ENCODE measurements at places on chromosomes 2 and 18. TPM values are rescaled to one million over a fixed set of nuclear protein-coding genes. Genes with fewer than 3 reads are reported as not detected.

DNA sequence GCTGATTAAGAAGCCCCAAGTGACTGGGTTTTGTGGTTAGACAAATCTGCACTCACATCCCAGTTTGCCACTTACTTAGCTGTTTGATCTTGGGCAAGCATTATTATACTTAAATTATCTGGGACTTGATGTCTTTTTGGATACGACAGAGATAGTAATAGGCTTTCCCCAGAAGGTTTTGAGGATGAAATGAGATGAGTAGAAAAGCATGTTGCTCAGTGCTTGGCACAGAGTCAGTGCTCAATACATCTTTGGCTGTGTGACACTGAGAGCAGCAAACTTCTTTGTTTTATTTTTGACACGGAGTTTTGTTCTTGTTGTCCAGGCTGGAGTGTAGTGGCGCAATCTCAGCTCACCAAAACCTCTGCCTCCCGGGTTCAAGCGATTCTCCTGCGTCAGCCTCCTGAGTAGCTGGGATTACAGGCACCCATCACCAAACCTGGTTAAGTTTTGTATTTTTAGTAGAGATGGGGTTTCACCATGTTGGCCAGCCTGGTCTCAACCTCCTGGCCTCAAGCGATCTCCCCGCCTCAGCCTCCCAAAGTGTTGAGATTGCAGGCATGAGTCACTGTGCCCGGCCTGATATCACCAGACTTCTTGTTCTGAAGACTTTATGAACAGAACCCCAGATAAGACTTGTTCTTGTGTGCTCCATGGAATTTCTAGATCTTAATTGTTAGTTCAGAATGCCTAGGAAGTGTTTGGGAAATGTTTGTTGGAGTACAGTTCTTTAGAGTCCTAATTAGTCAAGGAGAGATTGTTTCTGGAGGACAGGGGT lies 521.2 kb downstream of the SLC4A3 start:
- no peak overlapping the region for H3K4me3 ChIP-seq
- H3K36me3 ChIP-seq = no peaks in the 10 kb centered on the region
- no peaks in the 10 kb centered on the region for H3K27me3 ChIP-seq
- no peak for DNase-seq
- H3K4me1 ChIP-seq = no peaks in the 10 kb centered on the region

DNA sequence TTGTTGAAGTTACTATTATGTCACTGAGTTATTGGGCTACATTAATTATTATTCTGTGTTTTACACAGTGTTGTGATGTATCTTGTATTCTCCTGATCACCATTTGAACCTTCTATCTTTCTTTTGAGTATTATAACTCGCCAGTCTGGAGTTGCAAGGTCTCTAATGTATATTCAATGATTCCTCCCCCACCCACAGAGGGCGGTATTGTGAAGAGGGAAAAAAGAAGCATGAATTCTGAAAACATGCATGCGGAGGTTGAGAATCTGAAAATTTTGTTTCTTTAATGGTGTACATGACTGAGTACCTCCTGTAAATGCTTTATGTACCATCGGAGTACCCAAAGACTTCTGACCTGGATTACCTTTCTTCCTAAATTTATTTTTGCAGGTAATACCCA lies 266.6 kb downstream of the NR4A2 start:
- H3K36me3 ChIP-seq = no peaks in the 10 kb centered on the region
- no peak for DNase-seq
- no peak overlapping the region for H3K27ac ChIP-seq
- H3K4me3 ChIP-seq = no peak overlapping the region

- H3K4me1 ChIP-seq = no peaks in the 10 kb centered on the region
- H3K36me3 ChIP-seq = no peaks in the 10 kb centered on the region
- H3K4me3 ChIP-seq = no peak overlapping the region
- H3K27ac ChIP-seq = no peak overlapping the region
Measured at GRCh38 chr2:230684270-230685168, 28.1 kb upstream of the CAB39 start.

DNA sequence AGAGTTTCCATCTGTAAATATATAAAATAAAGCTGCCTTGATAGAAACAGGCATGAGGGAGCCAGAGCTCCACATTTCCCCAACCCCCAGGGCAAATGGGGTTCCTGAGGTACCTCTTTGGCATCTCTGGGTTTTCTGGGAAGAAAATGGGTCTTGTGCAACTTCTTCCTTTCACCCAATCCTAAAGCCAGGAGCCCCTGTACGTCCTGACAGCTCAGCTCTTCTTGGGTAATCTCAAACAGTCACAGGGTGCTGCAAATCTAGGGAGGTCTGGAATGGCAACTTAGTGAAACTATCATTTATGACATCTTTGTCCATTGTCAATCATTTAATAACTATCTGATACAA lies 36.6 kb upstream of the STAT1 start:
- no peaks in the 10 kb centered on the region for H3K27me3 ChIP-seq
- no peaks in the 10 kb centered on the region for H3K36me3 ChIP-seq
- DNase-seq = no peak
- no peak overlapping the region for H3K27ac ChIP-seq

DNA sequence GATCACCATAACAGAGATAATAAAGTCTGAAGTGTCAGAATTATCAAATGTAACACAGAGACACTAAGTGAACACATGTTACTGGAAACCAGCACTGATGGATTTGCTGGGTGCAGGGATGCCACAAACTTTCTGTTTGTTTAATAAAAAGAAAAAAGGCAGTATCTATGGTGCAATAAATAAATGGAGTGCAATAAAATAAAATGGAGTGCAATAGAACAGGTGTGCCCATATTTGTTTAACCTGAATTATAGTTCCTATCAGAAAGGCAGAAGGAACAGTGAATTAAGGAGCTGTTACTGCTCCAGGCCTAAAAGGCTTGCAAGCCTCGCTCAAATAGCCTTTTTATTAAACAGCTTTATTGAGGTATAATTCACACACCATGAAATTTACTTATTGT lies 81.0 kb upstream of the KIDINS220 start:
- DNase-seq = no peak
- no peaks in the 10 kb centered on the region for H3K27me3 ChIP-seq
- no peak overlapping the region for H3K27ac ChIP-seq
- no peaks in the 10 kb centered on the region for H3K4me1 ChIP-seq

DNA sequence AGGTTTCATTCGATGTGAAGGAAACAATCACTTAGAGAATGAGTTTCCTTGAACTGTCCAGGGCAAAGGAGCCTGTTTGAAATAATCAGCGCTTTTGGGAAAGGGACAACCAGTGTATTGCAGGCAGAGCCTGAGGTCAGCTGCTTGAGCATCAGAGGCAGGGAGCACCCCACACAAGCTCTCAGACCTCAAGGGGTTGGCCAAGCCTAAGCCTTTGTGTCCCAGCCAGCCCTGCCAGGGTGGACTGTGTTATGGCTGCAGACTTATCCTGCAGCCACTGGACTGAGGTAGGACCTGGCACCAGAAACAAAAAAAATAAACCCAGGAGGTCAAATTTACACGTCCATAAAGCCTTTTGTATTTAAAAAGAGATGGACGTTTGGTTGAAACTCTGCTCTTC lies 228.3 kb downstream of the SEPTIN10 start:
- peaks cover 4% of the 10 kb centered on the region for H3K36me3 ChIP-seq
- DNase-seq = no peak
- H3K4me3 ChIP-seq = no peak overlapping the region
- peaks cover 4% of the 10 kb centered on the region for H3K27me3 ChIP-seq
- no peak overlapping the region for H3K27ac ChIP-seq

DNA sequence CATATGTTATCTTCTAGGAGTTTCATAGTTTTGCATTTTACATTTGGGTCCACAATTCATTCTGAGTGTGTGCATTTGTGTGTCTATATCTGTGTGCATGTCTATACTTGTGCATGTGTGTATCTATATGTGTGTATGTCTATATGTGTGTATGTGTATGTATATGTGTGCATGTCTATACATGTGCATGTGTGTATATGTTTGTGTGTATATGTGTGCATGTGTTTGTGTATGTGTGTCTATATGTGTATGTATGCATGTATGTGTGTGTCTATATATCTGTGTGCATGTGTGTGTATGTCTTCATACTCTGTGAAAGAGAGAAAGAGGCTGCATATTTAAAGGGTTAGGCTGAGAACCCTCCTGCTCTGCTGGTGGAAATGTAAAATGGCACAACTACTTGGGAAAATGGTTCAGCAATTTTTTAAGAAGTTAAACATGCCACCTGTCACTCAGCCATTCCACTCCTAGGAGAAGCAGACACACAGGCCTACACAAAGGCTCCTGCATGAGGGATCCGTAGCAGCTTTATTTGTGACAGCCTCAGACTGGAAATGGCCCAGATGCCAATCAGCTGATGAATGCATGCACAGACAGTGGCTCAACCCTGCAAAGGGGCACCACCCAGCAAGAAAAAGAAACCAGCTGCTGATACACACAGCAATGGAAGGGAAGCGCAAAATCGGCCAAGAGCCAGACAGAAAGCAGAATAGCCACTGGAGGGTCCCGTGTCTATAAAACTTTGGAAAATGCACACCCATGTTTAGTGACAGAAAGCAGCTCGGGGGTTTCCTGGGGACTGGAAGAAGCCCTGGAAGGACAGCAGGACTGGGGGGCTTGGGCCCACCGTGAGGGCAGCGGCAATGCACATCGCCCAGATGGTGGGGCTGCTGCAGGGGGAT lies 146.8 kb downstream of the SEPTIN10 start:
- H3K27me3 ChIP-seq = peaks cover 2% of the 10 kb centered on the region
- no peak overlapping the region for H3K27ac ChIP-seq
- peaks cover 17% of the 10 kb centered on the region for H3K4me1 ChIP-seq
- no peaks in the 10 kb centered on the region for H3K36me3 ChIP-seq
- DNase-seq = peak; percentile 82

GRCh38 chr18:13136904-13137669 lies 81.5 kb upstream of the LDLRAD4 start:
- H3K4me1 ChIP-seq = peaks cover 12% of the 10 kb centered on the region
- H3K36me3 ChIP-seq = no peaks in the 10 kb centered on the region
- no peak for DNase-seq

- no peaks in the 10 kb centered on the region for H3K36me3 ChIP-seq
- no peak overlapping the region for H3K4me3 ChIP-seq
- DNase-seq = no peak
Measured at GRCh38 chr2:48264627-48265026, 265.3 kb upstream of the STON1 start.

- no peak overlapping the region for H3K4me3 ChIP-seq
- H3K36me3 ChIP-seq = no peaks in the 10 kb centered on the region
- H3K4me1 ChIP-seq = no peaks in the 10 kb centered on the region
- DNase-seq = peak; percentile 19
- H3K27ac ChIP-seq = no peak overlapping the region
- H3K27me3 ChIP-seq = no peaks in the 10 kb centered on the region
Measured at GRCh38 chr2:136572335-136572734, 193.0 kb upstream of the THSD7B start.

GRCh38 chr2:99488539-99489062 lies 1.2 kb downstream of the REV1 start:
- H3K27ac ChIP-seq = peak overlapping the region; percentile 90
- H3K4me3 ChIP-seq = peak overlapping the region; percentile 71
- H3K27me3 ChIP-seq = no peaks in the 10 kb centered on the region
- peaks cover 10% of the 10 kb centered on the region for H3K4me1 ChIP-seq
- DNase-seq = no peak

GRCh38 chr2:53969285-53969967 lies 1.4 kb downstream of the PSME4 start:
- peaks cover 12% of the 10 kb centered on the region for H3K4me1 ChIP-seq
- peaks cover 5% of the 10 kb centered on the region for H3K36me3 ChIP-seq
- peak; percentile 15 for DNase-seq

DNA sequence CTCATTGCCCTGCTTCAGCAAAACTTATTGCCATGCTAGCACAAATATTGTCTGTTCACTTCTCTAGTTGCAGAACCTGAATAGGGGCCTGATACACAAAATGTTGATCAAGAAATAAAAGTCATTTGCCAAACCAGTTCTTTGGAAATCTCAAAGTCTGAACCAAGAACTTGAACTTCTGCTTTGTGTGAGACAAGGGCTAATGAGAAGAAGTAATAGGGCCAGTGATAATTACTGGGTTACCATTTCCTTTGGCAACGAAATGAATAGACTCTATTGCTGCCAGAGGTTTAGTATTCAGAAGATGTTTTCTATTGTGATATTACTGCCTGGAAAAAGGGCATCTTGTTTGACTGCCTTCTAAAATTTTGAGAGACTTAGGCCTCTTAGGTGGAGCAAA lies 35.0 kb downstream of the TMEFF2 start:
- H3K4me3 ChIP-seq = no peak overlapping the region
- H3K4me1 ChIP-seq = no peaks in the 10 kb centered on the region
- no peaks in the 10 kb centered on the region for H3K36me3 ChIP-seq
- no peaks in the 10 kb centered on the region for H3K27me3 ChIP-seq
- H3K27ac ChIP-seq = no peak overlapping the region

GRCh38 chr2:212686285-212686895 lies 147.8 kb upstream of the ERBB4 start:
- H3K36me3 ChIP-seq = no peaks in the 10 kb centered on the region
- H3K4me3 ChIP-seq = no peak overlapping the region
- H3K27ac ChIP-seq = no peak overlapping the region
- DNase-seq = peak; percentile 85

GRCh38 chr18:14221689-14222088 lies 89.5 kb upstream of the ZNF519 start:
- peaks cover 4% of the 10 kb centered on the region for H3K36me3 ChIP-seq
- no peak overlapping the region for H3K4me3 ChIP-seq
- H3K4me1 ChIP-seq = no peaks in the 10 kb centered on the region
- H3K27me3 ChIP-seq = no peaks in the 10 kb centered on the region
- no peak for DNase-seq

- DNase-seq = no peak
- H3K4me3 ChIP-seq = no peak overlapping the region
- H3K4me1 ChIP-seq = no peaks in the 10 kb centered on the region
- no peak overlapping the region for H3K27ac ChIP-seq
- no peaks in the 10 kb centered on the region for H3K36me3 ChIP-seq
Measured at GRCh38 chr2:198385326-198385725, 580.9 kb downstream of the PLCL1 start.

DNA sequence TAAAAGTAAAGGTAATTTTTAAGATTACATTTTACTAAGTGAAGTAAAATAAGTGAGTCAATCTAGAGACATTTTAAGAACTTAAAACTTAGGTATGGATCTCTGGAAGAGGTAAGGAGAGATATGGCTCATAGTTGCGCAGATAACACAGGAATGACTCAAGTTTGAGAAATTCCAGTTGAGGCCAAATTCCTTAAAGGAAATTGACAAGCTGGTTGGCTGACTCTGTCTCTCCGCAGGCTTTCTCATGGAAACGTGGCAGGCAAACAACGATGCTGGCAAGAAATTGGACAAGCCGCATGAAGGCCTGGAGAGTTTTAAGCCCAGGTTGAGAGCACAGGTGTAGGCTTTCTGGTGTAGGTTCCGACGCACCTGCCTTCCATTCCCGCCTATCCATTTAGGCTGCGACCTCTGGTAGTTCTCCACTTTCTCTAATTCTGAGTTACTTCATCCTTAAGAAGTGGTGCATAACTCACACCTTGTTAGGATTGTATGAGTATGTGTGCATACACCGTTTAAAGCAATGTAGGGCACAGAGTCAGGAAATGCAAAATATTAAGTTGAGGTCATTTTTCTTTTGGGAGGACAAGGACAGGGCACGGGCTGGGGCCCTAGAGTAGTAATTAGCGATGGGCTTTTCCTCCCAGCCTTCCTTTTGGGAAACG lies 589 bp upstream of the DAW1 start:
- peaks cover 10% of the 10 kb centered on the region for H3K4me1 ChIP-seq
- H3K4me3 ChIP-seq = peak overlapping the region; percentile 37
- no peaks in the 10 kb centered on the region for H3K36me3 ChIP-seq
- no peak for DNase-seq
- H3K27me3 ChIP-seq = no peaks in the 10 kb centered on the region
- no peak overlapping the region for H3K27ac ChIP-seq

Gene ITGB6
- polyA plus RNA-seq = 0.19 TPM

Gene ANTXR1
- 47.8 TPM for polyA plus RNA-seq

Gene NOL4
- polyA plus RNA-seq = 17.5 TPM

Gene LYPD1
- polyA plus RNA-seq = 133 TPM

Gene TNFRSF11A
- 0.87 TPM for polyA plus RNA-seq

Gene ADRA2B
- 0.44 TPM for polyA plus RNA-seq

Gene DPP4
- polyA plus RNA-seq = 1.2 TPM

Gene IKZF2
- polyA plus RNA-seq = 5.1 TPM

Gene IWS1
- 48.3 TPM for polyA plus RNA-seq

Gene NEU4
- 8.3 TPM for polyA plus RNA-seq

Gene SERPINB10
- polyA plus RNA-seq = not detected

Gene TMEFF2
- 85.6 TPM for polyA plus RNA-seq

Data from spinal cord (tissue), 10 donors.